ENCODE measurements at places on chromosomes 2 and 18.

GRCh38 chr2:100938031-100939026 lies 63.8 kb upstream of the RPL31 start:
- DNase-seq: no peak

DNA sequence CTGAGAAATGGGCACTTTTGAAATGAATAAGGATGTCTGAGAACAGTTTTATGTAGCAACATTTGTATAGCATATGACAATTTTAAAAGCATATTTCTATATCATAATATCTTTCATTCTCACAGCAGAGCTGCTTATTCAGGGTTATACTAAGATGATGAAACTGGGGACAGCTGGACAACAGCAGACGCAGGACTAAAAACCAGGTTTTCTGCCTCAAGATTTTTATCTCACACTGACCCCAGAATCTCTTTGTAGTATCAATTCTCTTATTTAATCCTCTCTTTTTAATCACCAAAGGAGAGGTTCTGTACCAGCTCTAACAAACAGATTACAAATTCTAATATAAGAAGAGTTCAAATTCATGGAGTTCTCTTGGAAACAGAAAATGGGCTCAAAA lies 74.2 kb upstream of the TFCP2L1 start:
- no peak for DNase-seq

GRCh38 chr18:60549338-60549960 lies 176.9 kb upstream of the MC4R start:
- no peak for DNase-seq

DNA sequence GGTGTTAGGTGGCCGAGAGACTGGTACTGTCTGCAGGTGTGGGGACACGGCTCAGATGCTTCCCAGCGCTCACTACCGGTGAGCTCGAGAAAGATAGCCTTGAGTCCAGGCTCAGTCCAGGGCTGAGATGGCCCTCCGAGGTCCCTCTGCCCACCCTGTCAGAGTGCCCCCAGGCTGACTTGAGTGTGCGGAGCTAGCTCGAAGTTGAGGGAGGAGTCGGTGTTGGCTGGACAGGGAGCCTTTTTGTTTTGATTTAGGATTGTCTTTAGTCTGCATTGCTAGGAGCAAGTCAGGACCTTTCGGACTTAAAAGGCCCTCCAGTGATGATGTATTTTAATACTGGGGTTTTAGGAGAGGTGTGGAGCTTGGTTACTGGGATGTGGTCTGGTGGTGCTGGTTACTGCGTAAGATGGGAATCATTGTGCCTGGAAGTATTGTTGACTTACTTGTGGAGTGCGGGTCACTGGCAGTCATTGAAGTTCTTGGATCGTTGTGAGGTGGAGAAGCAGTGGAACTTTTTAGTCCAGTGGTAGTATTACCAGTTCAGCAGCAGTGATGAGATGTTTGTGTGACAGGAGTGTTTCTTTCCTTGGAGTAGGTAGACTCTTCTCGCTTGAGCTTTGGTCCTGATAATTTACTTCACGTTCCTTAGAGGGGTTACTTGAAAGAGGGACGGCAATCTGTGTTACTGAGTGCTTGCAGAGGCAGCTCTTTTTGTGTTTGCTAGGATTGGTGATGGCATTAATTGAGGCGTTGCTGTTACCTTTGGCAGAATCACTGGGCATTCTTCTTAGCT lies 633 bp downstream of the KIAA1328 start:
- DNase-seq: no peak
